Brain (organoid and tissue), 16 donors: ENCODE measurements at places on chromosomes 6 and 20. TPM values are rescaled to one million over a fixed set of nuclear protein-coding genes. Genes with fewer than 3 reads are reported as not detected.

Gene BYSL
- polyA plus RNA-seq, result 24.3 TPM

Gene FERMT1
- polyA plus RNA-seq, result 0.85 TPM

Gene POU5F1
- not detected for polyA plus RNA-seq

Gene SLC25A27
- 2.3 TPM for polyA plus RNA-seq

Gene EBF4
- 20.4 TPM for polyA plus RNA-seq

Gene KCNK16
- 57.1 TPM for polyA plus RNA-seq

Gene PLG
- polyA plus RNA-seq, result not detected

Gene RRAGD
- polyA plus RNA-seq, result 38.8 TPM

Gene MLN
- not detected for polyA plus RNA-seq

Gene MAD2L1BP
- polyA plus RNA-seq, result 32.9 TPM

Gene WDR46
- 38.0 TPM for polyA plus RNA-seq

Gene TAAR5
- not detected for polyA plus RNA-seq

Gene PRELID3B
- 38.3 TPM for polyA plus RNA-seq

Gene CALHM5
- 0.20 TPM for polyA plus RNA-seq

Gene GRM1
- polyA plus RNA-seq, result 0.44 TPM

Gene RAET1G
- not detected for polyA plus RNA-seq

Gene MYT1
- polyA plus RNA-seq, result 46.0 TPM

Gene BNIP5
- polyA plus RNA-seq, result not detected

Gene HTR1B
- polyA plus RNA-seq, result 0.48 TPM

Gene TAF8
- polyA plus RNA-seq, result 14.9 TPM

Gene RNF39
- polyA plus RNA-seq, result not detected

Gene NMBR
- polyA plus RNA-seq, result 0.41 TPM

Gene TCP11
- polyA plus RNA-seq, result 1.4 TPM

Gene SCUBE3
- 1.6 TPM for polyA plus RNA-seq

Gene RFX6
- polyA plus RNA-seq, result not detected

Gene FAM83C
- polyA plus RNA-seq, result not detected

Gene CNKSR3
- 72.5 TPM for polyA plus RNA-seq
